ENCODE measurements at places on chromosomes 2 and 18. TPM values are rescaled to one million over a fixed set of nuclear protein-coding genes. Genes with fewer than 3 reads are reported as not detected.

Gene CTNNA2
- not detected for total RNA-seq

Gene SCN9A
- total RNA-seq = not detected

GRCh38 chr2:38610851-38611801, 8.4 kb upstream of the HNRNPLL start:
- DNase-seq = no peak

- no peak for DNase-seq
Observed at GRCh38 chr18:66548747-66549146, 55.1 kb downstream of the CDH19 start.

GRCh38 chr2:232260075-232260474, 118.5 kb upstream of the ALPP start:
- no peak for DNase-seq

- DNase-seq = no peak
Observed at GRCh38 chr2:29335396-29335795, 220.2 kb downstream of the CLIP4 start.

GRCh38 chr18:32301976-32302743, 112.3 kb downstream of the MEP1B start:
- no peak for DNase-seq

GRCh38 chr18:57630754-57631595, 9.3 kb upstream of the NARS1 start:
- DNase-seq = peak; percentile 75

GRCh38 chr2:102297891-102298290, 13.5 kb upstream of the IL1RL1 start:
- no peak for DNase-seq
